ENCODE measurements at places on chromosomes 3 and 15.

DNA sequence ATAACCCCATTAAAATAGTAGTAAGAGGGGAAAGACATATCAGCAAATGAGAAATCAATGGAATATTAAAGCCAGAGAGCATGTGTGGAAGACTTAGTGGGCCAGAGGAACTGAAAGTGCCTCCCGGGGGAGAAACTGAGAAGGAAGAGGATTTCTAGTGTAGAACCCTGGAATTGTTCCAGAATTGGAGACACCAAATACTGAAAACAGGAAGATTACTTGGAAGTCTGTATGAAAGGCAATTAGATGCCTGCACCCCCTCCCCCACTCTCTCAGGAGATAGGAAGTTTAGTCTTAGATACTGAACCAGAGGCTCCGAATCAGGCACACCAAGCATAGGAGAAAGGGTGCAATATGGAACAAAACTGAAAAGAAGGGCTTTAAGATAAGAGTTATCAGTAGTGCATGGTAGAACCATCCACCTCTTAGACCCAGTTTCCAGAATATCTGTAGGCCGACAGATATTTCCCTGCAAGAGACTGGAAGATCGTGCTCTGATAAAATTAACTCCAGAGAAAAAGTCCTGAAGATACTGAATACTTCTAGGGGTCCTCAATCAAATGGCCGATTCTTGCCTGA, 32.4 kb downstream of the KLHL18 start:
- no peak for DNase-seq

DNA sequence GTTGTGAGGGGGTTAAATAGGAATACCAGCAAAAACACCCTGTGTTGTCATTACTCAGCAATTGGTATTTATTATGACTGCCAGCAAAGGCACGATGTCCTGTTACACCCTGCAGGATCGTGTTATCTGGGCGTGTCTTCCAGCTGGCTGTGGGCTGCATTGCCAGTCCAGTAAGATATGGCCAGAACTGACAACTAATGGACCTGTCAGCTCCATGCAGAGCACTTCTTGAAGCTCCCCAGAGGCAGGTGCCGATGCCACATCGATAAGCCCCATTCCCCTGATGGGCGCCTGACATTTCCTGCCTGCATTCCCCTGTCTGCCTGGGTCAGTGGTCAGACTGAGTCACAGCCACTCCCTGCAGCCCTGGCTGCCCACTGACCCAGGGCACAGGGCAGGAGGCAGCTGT, 79.7 kb upstream of the RASGRF1 start:
- peak; percentile 66 for DNase-seq

DNA sequence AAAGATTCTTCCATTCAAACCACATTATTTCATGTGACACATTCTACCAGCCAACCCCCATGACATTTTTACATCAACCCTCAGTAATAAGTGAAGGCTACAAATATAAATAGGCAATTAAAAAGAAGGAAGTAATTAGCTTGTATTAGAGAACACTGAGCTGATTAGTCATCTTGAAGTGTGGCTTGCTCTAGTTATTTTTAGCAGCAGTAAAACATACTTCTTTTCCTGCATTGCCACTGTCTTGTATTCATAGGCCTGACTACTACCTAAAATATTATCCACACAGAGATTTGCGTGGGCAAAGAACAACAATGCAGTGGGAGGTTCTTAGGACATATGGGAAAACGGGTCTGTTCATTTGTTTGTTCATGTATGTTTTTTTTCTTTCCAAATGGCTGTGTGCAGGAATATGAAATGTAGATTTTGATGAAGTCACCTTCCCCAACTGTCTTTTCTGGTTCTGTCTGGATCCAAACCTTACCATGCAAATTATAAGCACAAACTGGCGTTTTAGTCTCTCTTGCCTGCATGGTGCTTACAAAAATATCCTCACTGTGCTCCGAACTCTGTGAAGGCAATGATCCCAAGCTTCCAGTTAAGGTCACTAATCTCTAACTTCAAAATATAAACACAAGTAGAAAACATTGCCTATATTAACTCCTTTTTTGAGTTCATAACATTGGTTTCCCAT, 31.5 kb upstream of the TM4SF4 start:
- peak; percentile 39 for DNase-seq

GRCh38 chr15:71050461-71050860, 64.8 kb upstream of the THSD4 start:
- DNase-seq = no peak

- DNase-seq = peak; percentile 42
Observed at GRCh38 chr3:14170531-14171159, 7.8 kb downstream of the XPC start.

- no peak for DNase-seq
Observed at GRCh38 chr3:114120211-114120610, 58.6 kb downstream of the DRD3 start.
